ENCODE measurements at places on chromosomes 1 and 21.

- DNase-seq = peak; percentile 60
Observed at GRCh38 chr1:193183019-193183627, 3.3 kb downstream of the B3GALT2 start.

DNA sequence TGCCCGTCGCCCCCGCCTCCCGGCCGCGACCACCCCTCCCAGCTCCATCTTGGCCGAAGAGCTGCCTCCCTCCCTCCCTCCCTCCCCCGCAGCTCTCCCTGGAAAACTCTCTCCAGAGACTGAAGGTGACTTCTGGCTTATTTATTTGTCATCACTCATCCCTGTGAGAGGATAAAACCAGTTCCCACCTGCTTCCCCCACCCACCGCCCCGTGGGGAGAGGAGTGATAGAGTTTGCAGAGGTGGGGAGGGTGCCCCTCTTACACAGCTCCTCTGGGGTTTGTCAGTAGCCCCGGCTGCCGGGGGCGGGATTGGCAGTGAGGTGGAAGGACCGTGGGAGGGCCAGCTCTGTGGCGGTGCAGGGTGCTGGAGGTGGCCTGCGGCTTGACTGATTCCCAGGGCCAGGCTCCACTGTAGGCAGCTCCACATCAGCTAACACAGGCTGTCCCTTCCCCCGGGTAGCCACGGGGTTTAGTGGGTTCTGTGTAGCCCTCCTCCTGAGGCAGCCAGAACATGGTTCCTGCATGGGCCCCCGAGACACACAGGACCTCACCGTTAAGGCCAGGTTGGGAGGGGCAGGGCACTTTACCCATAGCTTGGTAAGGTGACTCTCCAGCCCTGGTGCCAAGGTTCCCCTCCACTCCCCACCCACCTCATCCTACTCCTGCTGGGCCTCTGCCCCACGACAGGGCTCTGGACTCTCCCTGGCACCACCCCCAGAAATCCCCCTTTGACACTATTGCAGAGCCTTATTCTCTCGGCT is 62.2 kb downstream of the ELK4 start:
- no peak for DNase-seq

DNA sequence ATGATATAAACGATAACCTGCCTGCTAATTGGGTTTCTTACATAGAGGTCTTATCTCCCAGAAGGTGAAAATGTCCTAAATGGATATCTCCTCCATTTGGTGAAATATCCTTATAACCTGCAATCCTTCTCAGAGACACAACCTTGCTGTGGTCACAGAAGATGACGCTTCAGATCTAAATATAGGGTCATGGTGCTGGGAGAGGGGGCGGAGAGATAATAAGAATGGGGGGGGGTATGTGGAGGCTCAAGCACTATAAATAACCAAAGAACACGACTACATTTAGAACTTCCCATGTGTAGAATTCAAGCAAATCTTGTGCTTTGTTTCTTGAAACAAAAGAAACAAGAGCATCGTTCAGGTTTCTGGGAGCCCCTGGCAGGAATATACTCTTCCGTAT is 260.6 kb upstream of the ESRRG start:
- DNase-seq = no peak

- DNase-seq = no peak
Observed at GRCh38 chr21:19433623-19434022, 1030.0 kb upstream of the TMPRSS15 start.

GRCh38 chr1:41390166-41390565 is 28.9 kb downstream of the FOXO6 start:
- no peak for DNase-seq

DNA sequence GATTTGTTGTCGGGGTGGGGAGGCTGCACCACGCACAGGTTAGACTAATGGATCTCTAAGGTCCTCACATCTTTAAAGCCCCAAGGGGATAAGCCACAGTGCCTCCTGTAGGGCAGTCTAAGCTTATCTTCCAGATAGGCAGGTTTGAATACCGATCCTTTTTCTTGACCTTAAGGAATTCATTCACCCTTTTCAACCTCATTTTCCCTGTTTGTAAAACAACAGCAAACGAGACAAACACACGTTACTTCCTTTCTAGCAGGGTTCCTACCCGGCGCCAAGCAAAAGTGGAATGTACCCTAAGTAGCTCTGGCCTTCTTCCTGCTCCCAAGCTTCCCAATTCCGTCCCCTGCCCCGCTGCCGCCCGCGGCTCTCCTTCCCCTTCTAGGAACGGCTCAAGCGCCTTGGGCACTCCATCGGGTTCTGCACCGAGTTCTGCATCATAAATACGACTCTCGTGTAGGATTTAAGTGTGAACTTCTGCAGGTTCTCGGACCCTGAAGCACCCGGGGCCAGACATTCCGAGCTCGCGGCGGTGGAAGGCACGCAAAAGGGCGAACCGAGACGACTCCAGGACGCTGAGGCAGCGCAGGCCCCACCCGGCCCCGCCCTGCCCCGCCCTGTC is 548 bp upstream of the CDC20 start:
- DNase-seq = peak; percentile 37
